ENCODE measurements at places on chromosomes 16 and 17.

DNA sequence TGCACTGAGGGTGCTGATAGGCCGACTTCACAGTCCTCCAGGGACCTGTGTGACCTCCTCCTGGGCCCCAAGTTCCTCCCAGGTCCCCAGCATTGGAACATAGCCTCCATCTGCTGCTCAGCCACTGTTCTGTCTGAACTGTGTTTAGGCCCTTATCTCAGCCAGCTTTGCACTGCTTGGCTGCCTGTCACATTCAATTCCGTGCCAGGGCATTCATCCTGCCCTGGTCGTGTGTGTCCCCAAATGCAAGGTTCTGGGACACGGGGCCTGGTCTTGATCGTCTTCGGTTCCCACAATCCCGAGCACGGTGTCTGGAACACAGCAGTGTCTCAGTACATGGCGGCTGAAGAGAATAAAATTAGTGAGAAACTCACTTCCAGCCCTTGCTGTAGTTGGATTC, 69.9 kb upstream of the NFAT5 start:
- no peak for DNase-seq

DNA sequence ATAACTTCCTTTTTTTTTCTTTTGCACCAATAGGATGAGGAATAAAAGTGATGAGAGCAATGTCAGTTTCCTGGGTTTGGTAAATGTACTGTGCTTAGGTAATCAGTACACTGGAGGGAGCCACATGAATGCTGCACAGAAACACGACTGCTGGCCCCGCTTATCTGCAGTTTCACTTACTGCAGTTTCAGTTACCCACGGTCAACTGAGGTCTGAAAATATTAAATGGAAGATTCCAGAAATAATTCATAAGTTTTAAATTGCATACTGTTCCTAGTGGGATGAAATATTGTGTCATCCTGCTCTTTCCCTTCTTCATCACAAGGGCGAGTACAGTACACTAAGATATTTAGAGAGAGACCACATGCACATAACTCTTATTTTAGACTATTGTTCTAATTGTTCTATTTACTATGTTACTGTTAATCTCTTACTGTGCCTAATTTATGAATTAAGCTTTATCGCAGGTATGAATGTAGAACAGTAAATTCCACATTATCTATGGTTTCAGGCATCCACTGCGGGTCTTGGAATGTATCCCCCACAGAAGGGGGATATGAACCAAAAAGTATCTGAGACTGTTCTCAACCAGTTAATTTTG, 6.4 kb upstream of the LGALS3BP start:
- peak; percentile 76 for DNase-seq

DNA sequence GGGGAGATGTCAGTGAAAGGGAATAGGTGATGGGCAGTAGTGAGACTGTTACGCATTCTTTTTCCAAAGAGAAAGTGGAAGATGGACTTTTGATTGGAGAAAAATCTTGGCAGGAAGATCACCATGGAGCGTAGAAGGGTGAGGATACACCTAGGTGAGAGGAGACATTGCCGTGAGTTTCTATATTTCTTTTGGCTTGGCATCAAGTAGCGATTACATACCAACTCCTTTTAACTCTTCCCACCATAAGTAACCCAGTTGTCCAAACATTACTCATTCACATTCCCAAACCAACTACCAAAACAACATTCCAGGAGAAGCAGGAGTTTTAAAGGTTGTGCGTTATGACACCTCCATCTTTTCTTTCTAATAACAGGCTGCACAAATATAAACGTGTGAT, 10.7 kb upstream of the KRT28 start:
- DNase-seq = no peak

DNA sequence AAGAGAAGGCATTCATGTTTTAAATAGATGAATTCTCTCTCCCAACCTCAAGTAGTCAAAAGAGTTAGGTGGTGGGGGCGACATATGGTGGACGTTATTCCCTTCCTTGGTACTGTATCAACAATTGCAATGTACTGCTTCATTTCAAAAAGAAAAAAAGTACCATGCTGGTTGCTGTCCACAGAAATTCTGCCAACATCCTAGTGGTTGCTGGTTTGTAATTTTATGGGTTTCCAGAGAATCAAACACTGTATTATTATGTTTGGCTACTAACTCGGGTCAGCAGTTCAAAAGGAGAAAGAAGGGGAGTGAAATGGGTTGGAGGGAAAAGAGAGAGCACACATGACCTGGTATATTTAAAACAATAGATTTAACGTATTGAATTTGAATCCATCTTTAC, 61.1 kb upstream of the KCNJ16 start:
- DNase-seq = peak; percentile 3

Measured in fibroblast of villous mesenchyme (primary cell).